ENCODE measurements at places on chromosomes 3 and 15.

GRCh38 chr3:141286856-141287255 lies 55.2 kb downstream of the PXYLP1 start:
- DNase-seq = no peak

DNA sequence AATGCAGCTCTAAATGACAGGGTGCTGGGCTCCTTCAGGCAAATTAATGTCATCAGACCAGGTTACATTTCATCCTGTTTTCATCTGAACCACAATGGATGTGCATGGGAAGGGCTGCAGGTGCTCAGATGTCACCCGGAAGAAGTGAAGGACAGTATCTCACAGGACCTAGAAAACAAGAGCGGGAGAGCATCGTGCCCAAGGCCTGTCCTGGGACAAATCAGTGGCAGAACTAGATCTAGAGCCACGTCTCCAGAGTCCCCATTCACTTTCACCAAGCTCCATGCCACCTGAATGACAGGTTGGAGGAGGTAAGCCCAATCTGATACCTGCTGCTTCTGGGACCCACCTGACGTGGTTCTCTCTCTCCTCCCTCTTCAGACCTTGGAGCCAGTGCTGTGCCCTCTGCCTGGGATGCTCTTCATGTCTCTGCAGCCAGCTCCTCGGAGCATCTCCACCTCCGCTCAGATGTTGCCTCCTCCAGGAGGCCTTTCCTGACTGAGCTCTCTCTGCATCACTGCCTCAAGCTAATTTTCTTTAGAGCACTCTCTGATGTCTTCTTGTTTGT lies 77.3 kb downstream of the CPN2 start:
- DNase-seq = no peak

- no peak for DNase-seq
These were observed 102.7 kb upstream of the FGF7 start for GRCh38 chr15:49320351-49320750.

DNA sequence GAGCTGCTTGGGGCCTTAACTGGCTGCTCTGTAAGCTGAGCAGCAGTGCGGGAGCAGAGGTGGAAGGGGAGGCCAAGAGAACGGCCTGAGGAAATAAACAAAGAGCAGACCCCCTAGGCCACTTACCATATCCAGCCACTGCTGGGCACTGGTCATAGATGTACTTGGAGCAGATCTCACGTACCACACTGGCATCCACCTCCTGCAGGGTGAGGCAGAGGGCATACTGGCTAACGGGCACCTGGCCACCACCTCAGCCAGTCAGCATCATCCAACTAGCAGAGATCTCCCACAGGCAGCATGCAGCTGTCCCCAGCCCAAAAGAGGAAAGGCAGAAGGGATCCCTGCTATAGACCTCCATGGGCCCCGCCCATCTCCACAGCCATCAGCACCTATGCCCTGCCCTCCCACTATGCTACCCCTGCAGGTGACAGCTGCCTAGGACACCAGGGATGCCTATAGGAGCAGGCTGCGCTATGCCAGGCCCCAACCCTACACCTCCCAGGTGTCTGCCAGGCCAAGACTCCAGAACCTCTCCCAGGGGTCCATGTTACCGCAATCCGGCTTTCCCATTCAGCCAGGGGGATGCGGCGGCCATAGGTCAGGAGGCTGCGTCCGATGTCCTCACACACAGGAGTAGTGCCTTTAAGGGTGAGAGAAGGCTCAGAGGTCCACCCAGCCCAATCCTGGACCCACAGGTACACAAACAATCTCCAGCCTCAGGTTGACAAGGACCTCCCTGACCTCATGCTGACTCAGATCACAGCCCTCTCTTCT lies 4.6 kb upstream of the COL7A1 start:
- DNase-seq = no peak

- DNase-seq = no peak
These were observed 317.8 kb upstream of the C2CD4B start for GRCh38 chr15:62482785-62483429.

DNA sequence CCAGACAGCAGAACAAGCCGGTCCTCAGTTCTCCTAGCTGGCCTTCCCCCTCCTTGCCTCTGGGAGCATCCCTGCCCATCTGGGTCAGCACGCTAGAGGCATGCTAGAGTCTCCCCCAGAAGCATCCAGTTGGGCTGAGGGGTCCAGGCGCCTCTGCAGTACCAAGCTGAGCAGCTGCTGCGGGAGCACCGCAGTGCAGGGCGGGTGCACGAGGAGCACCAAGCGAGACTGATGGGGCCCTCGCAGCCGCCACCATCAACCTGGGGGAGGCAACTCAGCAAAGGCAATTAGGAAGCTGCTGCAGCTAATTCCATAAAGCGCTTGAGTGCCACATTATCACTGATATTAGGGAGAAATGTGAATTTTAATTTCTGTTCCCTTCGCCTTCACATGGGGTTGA lies 12.4 kb downstream of the CACNA2D3 start:
- DNase-seq = no peak

GRCh38 chr15:63088533-63089245 lies 33.0 kb upstream of the LACTB start:
- no peak for DNase-seq

DNA sequence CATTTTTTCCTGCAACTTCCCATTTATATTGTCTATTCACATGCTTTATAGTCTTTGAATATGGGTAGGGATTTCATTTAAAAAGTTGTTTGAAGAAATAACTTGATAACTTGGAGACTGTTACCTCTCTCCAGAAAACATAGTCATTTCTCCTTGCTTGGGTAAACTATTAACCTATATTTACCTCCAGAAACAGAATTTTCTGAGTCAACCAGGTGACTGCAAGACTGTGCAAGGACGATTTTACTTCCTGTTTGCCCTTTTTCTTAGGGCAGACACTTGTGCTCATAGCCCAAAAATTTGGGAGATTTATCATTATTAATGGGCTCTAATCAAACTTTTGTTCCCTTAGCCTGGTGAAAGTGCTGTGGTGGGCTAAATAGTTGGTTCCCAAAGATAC lies 14.3 kb upstream of the MOBP start:
- no peak for DNase-seq

DNA sequence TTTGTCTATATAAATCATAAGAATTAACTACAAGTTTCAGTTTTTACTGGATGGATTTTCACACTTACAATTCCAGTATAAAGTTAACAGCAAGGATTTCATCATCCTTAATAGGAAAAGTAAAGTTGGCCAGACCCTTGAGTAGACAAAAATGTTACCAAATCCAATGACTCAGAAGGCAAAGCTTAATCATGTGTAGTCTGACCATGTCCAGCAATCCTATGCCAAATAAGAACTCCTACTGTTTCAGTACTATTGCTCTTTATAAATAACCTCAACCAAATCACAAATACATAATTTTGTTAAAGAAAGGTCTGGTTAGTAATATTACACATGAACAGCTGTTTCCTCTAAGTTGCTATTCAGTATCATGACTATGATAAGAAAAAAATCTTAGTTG lies 35.0 kb downstream of the PLOD2 start:
- no peak for DNase-seq

- DNase-seq = no peak
These were observed 21.6 kb downstream of the SAMMSON start for GRCh38 chr3:70020906-70021660.

DNA sequence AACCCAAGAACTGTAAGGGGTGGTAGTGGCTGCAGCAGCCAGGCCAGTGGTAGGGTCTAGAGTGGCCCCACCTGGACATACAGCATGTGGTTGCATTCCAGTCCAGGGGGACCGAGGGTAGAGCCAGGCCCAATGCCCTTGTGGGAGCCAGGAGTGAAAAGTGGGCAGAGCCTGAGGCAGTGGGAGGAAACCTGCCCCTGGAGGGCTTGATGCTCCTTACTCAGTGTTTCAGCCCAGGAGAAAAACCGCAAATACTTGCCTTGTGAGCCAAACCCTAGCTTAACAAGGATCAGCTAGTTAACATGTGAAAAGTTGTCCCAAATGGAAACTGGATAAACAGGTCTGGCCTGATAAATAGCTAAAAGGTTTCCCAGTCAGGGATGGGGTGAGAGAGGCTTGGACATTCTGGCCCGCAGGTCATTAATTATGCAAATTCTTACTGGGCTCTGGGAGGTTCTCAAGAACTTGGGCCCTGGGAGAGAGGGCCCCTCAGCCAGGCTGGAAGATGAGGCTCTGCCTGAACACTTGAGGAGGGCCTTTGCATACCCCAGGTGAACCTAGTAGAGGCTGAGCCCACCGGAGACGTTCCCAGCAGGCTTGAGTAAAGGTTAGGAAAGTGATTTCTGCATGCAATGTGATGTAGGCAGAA lies 222.1 kb downstream of the THSD4 start:
- DNase-seq = no peak
